Stimulated activated CD4-positive, alpha-beta T cell treated with anti-CD3 and anti-CD28 coated beads, Interleukin-12 subunit alpha, Interleukin-12 subunit beta, amount 100 ng/mL, for 4 hours (primary cell): ENCODE measurements at places on chromosomes 1 and 21.

- DNase-seq: no peak
Measured at GRCh38 chr1:154838461-154838860, 31.6 kb downstream of the KCNN3 start.

GRCh38 chr1:16078925-16079656 is 5.6 kb upstream of the FAM131C start:
- peak; percentile 68 for DNase-seq

DNA sequence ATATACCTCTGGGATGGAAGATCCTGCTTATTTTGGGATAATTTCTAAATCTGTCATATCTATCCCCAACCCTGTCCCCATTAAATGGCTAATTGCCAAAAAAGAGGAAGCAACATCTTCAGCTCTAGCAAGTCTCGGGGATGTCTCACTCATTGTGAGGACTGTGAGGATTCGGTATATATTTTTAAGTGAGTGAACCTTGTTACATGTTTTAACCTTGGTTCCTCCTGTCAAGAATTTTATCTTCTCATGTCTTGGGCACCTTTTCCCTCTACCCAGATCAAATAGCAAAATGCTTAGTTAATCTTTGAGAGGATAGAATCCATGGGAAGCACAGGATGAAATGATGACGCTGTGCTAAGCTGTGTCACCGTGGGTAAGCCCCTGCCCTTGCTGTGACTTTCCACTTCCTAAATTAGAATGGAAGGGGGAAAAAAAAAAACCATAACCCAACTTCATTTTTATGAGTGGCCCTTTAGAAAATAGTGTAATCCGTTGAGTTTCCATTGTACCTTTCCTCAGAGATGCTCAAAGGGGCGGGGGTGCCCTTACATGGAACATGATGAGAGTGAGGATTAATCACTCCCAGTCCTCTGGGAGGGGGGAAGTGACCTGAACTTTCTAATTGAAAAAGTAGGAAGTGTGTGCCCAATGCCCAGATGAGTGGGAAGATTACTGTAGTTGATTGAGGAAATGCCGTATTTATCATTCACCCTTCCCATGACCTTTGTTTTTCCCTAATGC is 7.6 kb downstream of the ATP1A1 start:
- no peak for DNase-seq

DNA sequence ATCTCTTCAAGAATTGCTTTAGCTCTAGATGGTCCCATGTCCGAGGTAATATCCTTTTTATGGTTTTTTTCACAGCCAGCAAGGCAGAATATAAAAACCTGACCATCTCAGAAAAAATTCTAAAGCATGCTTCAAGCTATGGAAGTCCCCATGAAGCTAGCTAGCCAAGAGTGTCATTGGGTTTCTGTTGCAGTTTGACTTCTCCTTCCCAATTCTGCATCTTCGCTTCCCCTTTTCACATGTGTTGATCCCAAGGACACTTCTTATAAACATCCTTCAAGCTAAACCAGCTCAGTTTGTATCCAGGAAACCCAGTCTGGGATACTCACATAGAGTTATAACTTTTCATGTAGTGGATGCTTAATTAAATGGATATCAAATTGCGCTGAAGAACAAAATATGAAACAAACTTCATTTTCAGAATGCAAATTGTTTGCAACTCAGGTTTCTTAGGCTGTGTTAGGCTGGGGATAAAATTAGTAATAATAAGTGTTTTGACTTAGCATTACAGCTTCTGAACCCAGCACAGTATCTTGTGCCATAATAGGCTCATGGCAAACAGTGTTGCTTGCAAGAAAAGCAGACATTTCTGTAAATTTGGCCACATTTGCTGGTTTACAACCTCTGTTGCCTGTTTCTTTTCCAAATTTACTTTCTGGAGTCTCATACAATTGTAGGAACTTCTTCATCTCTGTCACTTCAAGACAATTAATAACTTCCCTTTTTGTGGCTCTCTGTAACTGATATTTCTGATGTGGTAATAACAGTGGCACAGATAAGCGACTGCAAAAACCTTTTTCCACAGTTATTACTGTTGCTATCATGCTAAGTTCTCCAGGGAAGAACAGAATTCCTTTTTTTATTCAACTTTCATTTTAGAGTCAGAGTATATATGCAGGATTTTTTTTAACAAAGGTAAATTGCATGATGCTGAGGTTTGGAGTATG is 53.2 kb downstream of the NCAM2 start:
- no peak for DNase-seq

- DNase-seq: no peak
Measured at GRCh38 chr1:212727386-212728181, 27.9 kb upstream of the BATF3 start.

DNA sequence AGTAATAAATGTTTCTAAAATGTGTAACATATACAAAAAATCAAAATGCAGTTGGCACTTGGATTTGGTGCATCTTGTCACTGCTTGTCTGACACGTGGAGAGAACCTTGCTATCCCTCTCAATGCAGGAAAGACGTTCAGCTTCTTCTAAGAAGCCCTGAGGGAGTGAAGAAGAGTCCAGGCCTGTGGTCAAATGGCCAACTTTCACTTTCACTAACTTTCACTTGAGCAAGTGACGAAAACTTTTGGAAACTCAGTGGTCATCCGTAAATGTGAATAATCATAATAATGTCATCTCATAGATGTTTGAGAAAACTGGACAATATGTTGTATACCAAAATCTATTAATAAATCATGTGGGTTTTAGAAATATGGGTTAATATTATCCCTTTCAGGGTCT is 61.9 kb downstream of the ERG start:
- no peak for DNase-seq

- no peak for DNase-seq
Measured at GRCh38 chr1:173867141-173867752, 542 bp downstream of the GAS5 start.

DNA sequence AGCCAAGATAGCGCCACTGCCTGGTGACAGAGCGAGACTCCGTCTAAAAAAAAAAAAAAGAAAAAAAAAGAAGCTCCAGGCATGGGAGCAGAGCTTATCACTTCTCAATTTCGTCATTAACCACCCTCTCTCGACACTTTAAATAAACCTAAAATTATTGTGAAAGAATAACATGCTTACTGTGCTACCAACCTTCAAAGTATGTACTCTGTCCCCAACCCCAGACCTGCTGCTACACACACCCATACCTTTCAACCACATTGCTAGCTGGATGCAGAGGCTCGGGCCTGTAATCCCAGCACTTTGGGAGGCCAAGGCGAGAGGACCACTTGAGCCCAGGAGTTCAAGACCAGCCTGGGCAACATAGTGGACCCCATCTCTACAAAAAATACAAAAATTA is 38.7 kb downstream of the GNPAT start:
- no peak for DNase-seq

DNA sequence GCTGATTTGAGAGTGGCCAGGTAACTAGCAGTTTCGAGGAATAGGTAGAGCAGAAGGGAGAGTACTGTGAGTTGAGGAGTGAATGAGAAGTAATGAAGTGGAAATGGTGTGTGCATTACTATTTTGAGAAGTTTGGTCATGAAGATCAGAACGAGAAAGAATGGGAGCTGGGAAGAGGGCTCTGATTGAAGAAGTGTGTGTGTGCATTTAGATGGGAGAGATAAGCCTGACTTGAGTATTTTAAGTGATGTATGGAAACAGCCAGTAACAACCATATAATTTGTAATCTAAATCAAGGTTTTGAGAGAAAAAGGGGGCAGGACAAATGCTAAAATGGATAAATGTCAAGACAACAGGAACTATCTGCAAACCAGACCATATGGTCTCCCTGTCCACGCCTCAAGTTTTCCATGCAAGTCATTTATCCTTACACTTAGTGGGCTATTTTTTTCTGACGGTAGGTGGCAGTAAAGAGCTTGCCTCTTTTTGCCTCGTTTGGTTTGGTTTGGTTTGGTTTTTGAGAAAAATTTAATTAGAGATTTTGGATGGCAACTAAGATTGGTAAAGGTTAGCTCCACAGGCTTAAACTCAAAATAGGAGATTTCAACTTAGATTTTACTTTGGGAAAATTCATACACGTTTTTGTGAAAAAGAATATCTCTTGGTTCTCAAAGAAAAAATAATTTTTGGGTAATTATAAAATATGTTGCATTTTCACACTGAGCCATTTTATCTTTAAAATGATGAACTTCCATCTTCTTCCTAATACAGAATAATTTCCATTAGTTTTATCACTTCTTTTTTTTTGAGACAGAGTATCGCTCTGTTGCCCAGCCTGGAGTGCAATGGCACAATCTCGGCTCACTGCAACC is 9.5 kb upstream of the B3GALNT2 start:
- no peak for DNase-seq

- DNase-seq: no peak
Measured at GRCh38 chr1:17475752-17476151, 36.3 kb upstream of the RCC2 start.

- DNase-seq: no peak
Measured at GRCh38 chr1:183274836-183275235, 88.8 kb downstream of the LAMC2 start.

- DNase-seq: no peak
Measured at GRCh38 chr1:243434594-243434993, 178.8 kb downstream of the SDCCAG8 start.

DNA sequence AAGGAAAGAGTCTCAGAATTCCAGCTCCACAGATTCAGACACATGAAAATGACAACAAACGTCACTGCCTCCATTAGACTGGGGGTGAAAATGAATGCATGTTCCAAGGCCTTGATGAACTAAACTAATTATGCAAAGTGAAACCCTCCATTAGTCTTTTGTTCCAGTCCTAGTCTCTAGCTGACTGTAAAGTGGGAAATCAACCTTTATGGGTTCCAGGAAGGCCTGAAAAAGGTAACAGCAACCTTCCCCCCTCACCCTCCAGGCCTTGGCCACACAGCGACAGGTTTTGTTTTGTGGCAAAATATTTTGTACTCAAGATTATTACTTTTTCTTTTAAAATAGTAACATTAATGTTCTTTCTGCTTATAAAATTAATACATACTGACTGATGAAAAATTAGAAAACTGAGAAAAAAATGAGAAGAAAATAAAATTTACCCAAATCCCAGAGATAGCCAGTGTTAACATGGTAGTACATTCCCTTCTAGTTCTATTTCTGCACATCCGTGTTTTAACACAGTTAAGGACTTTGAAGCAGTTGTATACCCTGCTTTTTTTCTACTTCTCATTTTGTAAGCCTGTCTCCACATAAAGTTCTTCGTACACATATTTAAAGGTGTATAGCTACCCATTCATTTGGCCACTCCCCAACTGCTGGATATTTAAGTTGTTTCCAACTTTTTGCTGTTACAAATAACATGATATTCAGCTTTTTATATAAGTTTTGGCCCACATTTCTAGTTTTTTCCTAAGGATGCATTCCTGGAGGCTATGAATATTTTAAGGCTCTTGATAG is 60.9 kb downstream of the CD2 start:
- DNase-seq: no peak

- no peak for DNase-seq
Measured at GRCh38 chr1:227357171-227357926, 39.1 kb upstream of the CDC42BPA start.

GRCh38 chr1:169202791-169203665 is 96.5 kb downstream of the ATP1B1 start:
- no peak for DNase-seq

- no peak for DNase-seq
Measured at GRCh38 chr1:61323681-61324328, 241.4 kb downstream of the NFIA start.

GRCh38 chr1:201939148-201939547 is 7.2 kb downstream of the LMOD1 start:
- no peak for DNase-seq

GRCh38 chr1:208025031-208025430 is 114.1 kb upstream of the CD34 start:
- DNase-seq: no peak

DNA sequence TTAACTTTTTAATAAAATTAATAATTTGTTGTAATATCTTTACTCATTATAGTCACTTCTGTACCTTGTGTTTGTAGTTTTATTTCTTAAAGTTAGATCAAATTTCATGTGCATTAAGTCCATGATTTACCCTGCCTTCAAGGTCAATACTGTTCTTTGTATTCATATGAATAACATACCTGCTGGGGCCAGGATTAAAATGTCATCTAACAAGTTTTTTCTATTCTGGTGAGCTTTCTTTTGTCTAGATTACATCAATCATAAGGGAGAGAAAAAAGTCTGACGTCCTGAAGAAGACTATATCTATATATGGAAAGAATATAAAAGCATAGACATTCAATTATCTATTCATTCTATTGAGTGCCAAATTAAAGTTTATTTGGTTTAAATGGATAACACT is 232.6 kb downstream of the COL11A1 start:
- DNase-seq: no peak

- no peak for DNase-seq
Measured at GRCh38 chr1:215458562-215458961, 108.5 kb upstream of the KCTD3 start.

DNA sequence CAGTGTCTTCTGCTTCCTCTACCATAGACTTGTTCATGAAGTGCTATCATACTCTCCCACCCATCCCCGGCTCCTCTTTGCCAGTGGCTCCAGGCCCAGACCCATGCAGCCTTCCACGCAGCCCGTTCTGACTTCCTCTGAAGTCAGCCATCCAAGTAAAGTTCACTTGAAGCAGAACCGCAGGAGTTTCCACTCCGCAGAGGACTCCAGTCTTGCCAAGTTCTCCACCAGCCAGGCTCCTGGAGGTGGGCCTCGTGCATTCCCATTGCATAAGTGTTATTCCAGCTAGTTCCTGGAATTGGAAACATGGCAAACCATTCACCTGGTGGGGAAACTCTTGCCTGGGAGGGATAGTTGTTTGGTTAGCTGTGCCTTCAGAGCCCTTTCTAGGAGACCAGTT is 185.1 kb downstream of the PLPP3 start:
- DNase-seq: no peak

DNA sequence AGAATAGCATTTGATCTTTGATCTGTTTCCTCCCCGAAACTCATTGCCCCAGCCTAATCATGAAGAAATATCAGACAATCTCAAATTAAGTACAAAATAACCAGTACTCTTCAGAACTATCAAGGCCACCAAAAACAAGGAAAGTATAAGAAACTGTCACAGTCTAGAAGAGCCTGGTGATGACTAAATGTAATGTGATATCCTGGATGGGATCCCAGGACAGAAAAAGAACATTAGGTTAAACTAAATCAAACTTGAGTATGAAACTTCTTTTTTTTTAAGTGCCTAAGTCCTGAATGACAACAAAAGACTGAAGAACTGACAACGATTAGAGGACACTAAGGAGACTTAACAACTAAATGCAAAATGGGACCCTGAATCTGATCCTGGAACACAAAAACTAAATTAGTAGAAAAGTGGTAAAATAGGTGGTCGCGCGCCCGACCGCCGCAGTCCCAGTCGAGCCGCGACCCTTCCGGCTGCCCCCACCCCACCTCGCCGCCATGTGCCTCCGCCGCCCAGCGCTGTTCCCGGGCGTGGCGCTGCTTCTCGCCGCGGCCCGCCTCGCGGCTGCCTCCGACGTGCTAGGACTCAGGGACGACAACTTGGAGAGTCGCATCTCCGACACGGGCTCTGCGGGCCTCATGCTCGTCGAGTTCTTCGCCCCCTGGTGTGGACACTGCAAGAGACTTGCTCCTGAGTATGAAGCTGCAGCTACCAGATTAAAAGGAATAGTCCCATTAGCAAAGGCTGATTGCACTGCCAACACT is 5.5 kb upstream of the PRKAB2 start:
- DNase-seq: no peak
